ENCODE measurements at places on chromosomes 4 and X. TPM values are rescaled to one million over a fixed set of nuclear protein-coding genes. Genes with fewer than 3 reads are reported as not detected.

GRCh38 chr4:100778431-100778830, 260.6 kb upstream of the EMCN start:
- H3K27ac ChIP-seq: no peak overlapping the region
- no peaks in the 10 kb centered on the region for H3K4me1 ChIP-seq
- H3K4me3 ChIP-seq: no peak overlapping the region

GRCh38 chr4:184014301-184014700, 109.2 kb downstream of the STOX2 start:
- H3K4me1 ChIP-seq: peaks cover 5% of the 10 kb centered on the region
- H3K36me3 ChIP-seq: no peaks in the 10 kb centered on the region
- H3K27me3 ChIP-seq: peaks cover 8% of the 10 kb centered on the region

DNA sequence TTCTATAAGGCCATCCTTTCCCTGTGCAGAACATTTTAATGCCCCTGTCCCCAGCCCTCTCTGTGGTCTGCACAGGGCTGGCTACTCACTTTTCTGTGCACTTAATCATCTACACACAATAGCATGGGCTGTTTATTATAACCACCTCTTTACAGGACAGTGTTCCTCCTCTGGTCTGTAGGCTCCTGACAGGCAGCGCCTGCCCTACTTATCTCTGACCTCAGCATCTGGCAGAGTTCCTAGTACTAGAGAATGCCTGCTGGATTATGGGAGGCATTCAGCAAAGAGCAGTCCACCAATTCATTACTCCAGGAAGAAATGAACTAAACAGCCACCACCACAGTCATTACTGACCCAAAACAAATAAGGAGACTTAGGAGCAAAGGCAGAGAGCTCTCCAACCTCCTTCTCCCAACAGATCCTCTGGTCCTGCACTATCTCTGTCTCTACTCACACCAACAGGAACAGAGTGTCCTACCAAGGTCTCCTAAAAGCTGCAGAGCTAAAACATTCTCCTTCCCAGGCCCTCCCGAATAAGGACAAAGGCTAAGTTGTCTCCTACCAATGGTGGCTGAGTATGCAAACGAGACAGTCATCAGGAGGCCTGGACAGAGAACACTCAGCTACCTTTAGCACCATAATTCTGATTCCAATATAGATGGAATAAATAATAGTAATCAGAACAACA, 279.2 kb downstream of the QDPR start:
- no peak overlapping the region for H3K4me3 ChIP-seq
- H3K27me3 ChIP-seq: peaks cover 10% of the 10 kb centered on the region
- H3K36me3 ChIP-seq: no peaks in the 10 kb centered on the region
- DNase-seq: no peak
- H3K4me1 ChIP-seq: no peaks in the 10 kb centered on the region

GRCh38 chr4:1285790-1286553, 3.7 kb upstream of the MAEA start:
- no peak overlapping the region for H3K4me3 ChIP-seq
- peaks cover 12% of the 10 kb centered on the region for H3K4me1 ChIP-seq
- H3K27me3 ChIP-seq: no peaks in the 10 kb centered on the region
- H3K27ac ChIP-seq: no peak overlapping the region
- DNase-seq: peak; percentile 70
- H3K36me3 ChIP-seq: peaks cover 4% of the 10 kb centered on the region

Gene CXCL6
- not detected for total RNA-seq

DNA sequence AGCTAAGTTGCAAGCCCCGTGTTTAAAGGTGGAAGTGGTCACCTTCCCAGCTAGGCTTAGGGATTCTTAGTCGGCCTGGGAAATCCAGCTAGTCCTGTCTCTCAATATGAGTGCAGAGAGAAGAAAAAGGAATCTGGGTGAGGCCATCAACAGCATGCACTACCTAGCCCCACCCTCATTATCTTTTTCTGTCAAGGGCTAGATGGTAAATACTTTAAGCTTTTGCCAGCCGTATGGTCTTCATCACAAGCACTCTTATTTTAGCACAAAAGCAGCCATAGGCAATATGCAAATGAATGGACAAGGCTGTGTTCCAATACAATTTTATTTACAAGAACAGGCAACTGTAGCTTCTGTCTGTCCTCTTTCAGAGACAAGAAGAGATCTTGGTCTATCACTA, 282.9 kb downstream of the ZNF674 start:
- no peak overlapping the region for H3K4me3 ChIP-seq
- DNase-seq: no peak
- H3K27me3 ChIP-seq: no peaks in the 10 kb centered on the region
- no peaks in the 10 kb centered on the region for H3K36me3 ChIP-seq
- no peaks in the 10 kb centered on the region for H3K4me1 ChIP-seq
- no peak overlapping the region for H3K27ac ChIP-seq

DNA sequence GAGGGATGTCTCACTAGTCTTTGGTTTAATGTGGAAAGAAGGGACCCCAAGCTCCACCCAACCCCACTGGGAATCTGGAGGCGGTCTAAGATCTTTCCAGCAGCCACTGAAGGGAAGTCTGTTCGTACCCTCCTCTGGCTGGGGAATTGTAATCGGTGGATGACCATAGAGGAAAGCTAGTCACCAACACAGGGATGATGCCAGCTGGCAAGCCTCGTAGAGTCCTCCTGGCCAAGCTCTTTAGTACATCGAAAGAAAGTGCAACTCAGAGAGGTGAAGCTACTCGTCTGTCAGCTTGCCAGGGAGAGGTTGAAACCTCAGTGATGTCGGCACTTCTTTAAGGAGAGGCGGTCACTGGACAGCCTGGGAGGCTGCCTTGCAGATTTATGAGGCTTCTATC, 58.7 kb downstream of the MAMLD1 start:
- H3K27me3 ChIP-seq: no peaks in the 10 kb centered on the region
- no peak overlapping the region for H3K27ac ChIP-seq
- H3K36me3 ChIP-seq: no peaks in the 10 kb centered on the region
- no peaks in the 10 kb centered on the region for H3K4me1 ChIP-seq
- H3K4me3 ChIP-seq: no peak overlapping the region

Data from activated CD8-positive, alpha-beta memory T cell treated with anti-CD3 and anti-CD28 coated beads, Interleukin-2, amount 10 ng/mL, durations not matched to agents 7 days and 5 days (primary cell).